ENCODE measurements at places on chromosomes 6 and 20.

- H3K4me3 ChIP-seq: no peak overlapping the region
- H3K4me1 ChIP-seq: no peaks in the 10 kb centered on the region
- DNase-seq: no peak
- H3K27ac ChIP-seq: no peak overlapping the region
- H3K27me3 ChIP-seq: no peaks in the 10 kb centered on the region
These were observed 411.8 kb downstream of the PREX1 start for GRCh38 chr20:48416002-48416401.

DNA sequence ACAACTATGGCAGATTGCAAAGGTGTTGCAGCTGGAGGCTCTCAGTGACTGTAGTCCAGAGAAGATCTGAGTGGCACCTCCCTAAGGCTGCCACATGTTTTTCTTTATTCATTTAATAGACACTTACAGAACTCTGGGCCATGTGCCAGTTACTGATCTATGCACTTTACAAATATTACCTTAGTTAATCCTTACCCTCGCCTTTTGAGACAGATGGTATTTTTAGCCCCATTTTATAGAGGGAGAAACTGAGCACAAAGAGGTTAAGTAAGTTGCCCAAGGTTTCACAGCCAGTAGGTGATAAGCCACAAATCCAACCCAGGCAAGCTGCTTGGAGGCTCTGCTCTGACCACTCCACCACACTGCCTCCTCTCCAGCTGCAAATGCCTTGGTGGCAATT lies 6.5 kb upstream of the SCRT2 start:
- H3K4me3 ChIP-seq: no peak overlapping the region
- H3K36me3 ChIP-seq: no peaks in the 10 kb centered on the region
- DNase-seq: no peak
- no peaks in the 10 kb centered on the region for H3K4me1 ChIP-seq

DNA sequence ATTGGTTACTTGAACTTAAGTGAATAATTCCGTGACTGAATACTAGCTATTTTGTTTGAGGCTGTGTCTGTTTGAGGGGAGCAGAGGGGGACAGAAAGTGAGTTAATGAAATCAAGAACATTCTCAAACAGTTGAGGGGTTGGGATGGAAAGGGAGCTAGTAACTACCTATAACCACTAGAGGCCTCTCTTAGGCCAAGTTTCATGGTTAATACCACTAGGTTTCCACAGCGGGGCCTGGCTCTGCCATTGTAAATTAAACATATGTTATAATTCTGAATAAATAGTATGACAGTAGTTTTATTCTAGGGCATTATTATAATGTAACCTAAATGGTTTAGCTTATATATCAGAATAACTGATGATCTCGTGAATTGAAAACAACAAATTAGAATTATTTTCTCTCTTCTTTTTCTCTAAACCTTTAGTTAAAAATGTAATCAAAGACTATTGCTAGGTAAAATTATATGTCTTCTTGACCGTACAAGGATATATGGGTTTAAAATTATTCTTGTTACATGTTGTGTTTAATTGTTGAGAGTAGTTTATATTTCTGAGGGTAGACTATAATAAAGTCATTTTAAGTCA lies 108.1 kb downstream of the BCKDHB start:
- no peaks in the 10 kb centered on the region for H3K4me1 ChIP-seq
- no peak overlapping the region for H3K27ac ChIP-seq
- DNase-seq: peak; percentile 64
- H3K4me3 ChIP-seq: no peak overlapping the region
- H3K27me3 ChIP-seq: no peaks in the 10 kb centered on the region

- H3K27ac ChIP-seq: no peak overlapping the region
- no peaks in the 10 kb centered on the region for H3K27me3 ChIP-seq
- no peaks in the 10 kb centered on the region for H3K4me1 ChIP-seq
These were observed 49.4 kb downstream of the FUT9 start for GRCh38 chr6:96065213-96065612.

DNA sequence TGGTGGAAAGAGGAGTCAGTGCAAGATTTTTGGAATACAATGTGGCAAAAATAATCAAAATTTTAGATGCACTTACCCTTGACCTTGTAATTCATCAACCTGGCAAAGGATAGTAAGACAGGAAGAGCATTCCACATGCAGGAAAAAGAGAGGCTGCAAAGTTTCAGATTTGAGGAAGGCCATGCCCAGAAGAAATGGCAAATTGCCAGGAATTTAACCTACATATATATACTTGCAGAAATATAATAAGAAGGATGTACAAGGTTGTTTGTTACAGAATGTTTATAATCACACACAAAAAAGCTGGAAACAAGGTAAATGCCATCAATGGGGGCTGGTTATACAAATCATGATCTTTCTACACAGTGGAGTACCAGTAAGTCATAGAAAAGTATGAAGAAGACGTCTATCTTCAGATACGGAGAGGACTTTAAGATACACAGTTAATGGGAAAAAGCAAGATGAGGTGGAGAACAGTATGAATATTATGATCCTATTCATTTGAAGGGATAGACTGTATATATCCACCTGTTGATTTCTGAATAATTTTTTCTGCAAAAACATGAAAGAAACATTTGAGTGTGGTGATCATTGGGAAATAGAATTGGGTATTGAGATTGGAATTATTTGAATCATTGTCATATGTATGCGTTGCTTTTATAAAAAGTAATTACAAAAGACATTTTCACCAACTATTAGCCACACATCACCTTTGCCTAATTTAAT lies 253.8 kb downstream of the TBC1D7 start:
- H3K4me3 ChIP-seq: no peak overlapping the region
- H3K27ac ChIP-seq: no peak overlapping the region
- no peaks in the 10 kb centered on the region for H3K36me3 ChIP-seq
- peaks cover 13% of the 10 kb centered on the region for H3K4me1 ChIP-seq
- H3K27me3 ChIP-seq: no peaks in the 10 kb centered on the region

DNA sequence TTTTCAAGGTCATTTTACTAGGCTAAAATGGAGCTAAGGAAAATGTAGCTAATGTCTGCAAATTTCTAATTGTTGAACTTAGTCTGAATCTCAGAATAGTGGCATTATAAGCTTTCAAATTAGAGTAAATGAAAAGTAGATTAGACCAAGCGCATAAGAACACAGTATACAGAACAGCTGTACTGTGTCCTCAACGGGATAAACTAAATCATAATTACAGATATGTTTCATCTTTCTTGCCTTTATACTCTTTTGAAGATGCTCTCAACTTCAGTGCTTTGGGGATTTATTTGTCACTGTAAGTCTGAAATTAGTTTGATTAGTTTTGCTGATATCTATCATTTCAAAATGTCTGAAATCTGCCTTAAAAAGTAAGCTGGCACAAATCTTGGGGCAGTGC lies 305.4 kb downstream of the LAMA2 start:
- no peaks in the 10 kb centered on the region for H3K27me3 ChIP-seq
- H3K27ac ChIP-seq: no peak overlapping the region
- no peaks in the 10 kb centered on the region for H3K4me1 ChIP-seq
- no peaks in the 10 kb centered on the region for H3K36me3 ChIP-seq
- no peak overlapping the region for H3K4me3 ChIP-seq
- DNase-seq: no peak

DNA sequence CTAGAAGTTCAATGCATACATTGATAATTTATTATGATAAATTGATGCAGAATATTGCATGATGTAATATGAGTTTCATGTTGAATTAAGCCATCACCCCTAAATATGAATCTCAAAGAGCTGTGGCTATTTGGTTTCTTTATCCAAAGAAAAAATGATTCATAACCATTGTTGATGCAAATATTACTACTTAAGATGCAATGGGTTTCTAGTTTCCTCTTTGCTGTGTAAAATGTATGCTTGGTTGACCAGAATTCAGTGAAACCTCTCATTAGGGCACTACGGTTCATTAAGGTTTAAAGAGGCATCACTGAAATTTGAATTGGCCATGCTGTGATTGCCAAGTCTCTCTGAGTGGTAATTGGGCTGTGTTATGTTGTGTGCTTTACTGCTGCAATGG lies 492.5 kb upstream of the FLRT3 start:
- no peaks in the 10 kb centered on the region for H3K27me3 ChIP-seq
- H3K36me3 ChIP-seq: no peaks in the 10 kb centered on the region
- no peaks in the 10 kb centered on the region for H3K4me1 ChIP-seq
- no peak for DNase-seq

GRCh38 chr20:9276966-9277468 lies 208.1 kb downstream of the PLCB4 start:
- no peaks in the 10 kb centered on the region for H3K36me3 ChIP-seq
- H3K4me3 ChIP-seq: no peak overlapping the region

- H3K27me3 ChIP-seq: no peaks in the 10 kb centered on the region
- no peak for DNase-seq
- H3K4me1 ChIP-seq: peaks cover 7% of the 10 kb centered on the region
- no peak overlapping the region for H3K4me3 ChIP-seq
These were observed 10.6 kb upstream of the ELOVL2 start for GRCh38 chr6:11054722-11055121.

DNA sequence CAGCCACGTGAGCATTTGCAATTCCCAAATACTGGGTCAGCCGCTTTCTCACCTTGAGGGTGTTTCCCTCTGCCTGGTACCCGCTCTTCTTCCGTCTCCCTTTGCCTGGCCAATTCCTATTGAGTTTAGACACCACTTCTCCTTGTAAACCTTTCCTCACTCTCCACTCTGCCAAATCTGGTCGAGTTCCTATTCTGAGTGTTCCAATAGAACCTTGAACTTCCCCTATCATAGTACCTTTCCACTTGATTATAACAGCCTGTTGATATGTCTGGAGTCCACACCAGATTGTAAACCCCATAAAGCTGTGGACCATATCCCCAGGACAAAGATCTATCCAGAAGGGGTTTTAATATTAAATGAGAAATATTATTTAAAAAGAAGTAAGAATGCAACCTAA lies 36.0 kb upstream of the EDN1 start:
- no peak overlapping the region for H3K4me3 ChIP-seq
- no peaks in the 10 kb centered on the region for H3K36me3 ChIP-seq
- DNase-seq: no peak
- H3K27me3 ChIP-seq: no peaks in the 10 kb centered on the region
- H3K4me1 ChIP-seq: no peaks in the 10 kb centered on the region
- H3K27ac ChIP-seq: no peak overlapping the region
